ENCODE measurements at places on chromosomes 3 and 15.

DNA sequence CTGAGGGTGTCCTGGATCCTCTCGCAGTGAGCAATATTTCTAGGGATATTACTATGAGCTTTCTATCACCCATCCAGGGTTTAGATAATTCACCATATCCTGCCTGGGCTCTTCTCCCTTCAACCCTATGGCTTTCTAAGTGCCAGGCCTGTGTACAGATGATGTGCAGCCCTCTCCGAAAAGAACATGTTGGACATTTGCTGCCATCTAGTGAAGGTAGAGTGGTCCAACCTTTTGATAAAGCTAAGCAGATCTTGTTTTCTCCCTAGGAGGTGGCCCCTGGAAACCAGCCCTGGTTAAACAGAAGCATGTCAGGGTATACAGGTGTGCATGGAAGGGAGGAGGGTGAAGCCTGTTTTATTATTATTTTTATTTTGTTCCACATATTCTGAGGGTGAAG lies 27.9 kb upstream of the SCN10A start:
- DNase-seq: no peak

GRCh38 chr3:82000773-82001172 lies 239.3 kb upstream of the GBE1 start:
- no peak for DNase-seq

DNA sequence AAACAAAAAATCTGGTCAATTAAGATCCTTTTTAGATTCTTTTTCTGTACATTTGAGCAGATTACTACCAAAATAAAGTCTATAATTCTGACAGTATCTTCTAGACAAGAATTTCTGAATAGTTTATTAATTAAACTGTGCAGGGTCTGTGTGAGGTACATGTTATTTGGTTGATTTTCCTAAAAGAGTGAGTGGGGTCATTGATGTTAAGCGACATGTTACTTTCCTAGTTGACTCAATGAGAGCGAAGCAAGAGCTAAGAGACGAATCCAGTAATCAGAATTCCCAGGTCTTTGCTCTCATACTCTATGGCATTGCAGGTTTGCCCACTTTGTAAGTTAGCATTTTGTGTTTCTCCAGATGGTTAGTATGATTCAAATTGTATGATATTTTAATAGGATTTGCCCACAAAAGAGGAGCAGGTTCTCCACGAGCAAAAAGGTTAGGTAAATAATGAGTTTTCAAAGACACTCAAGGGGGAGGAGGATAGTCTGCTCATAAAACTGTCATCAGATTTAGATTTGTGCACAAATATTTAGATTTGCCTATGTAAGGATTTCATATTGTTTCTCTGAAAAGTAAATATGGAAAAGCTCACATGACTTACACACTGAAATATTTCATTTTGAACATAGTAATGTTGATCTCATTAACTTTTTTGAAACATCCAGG lies 217.2 kb upstream of the CGNL1 start:
- DNase-seq: no peak

GRCh38 chr3:71547249-71548198 lies 36.0 kb downstream of the FOXP1 start:
- no peak for DNase-seq

- DNase-seq: no peak
Measured at GRCh38 chr15:87167055-87167454, 1087.4 kb downstream of the AGBL1 start.

DNA sequence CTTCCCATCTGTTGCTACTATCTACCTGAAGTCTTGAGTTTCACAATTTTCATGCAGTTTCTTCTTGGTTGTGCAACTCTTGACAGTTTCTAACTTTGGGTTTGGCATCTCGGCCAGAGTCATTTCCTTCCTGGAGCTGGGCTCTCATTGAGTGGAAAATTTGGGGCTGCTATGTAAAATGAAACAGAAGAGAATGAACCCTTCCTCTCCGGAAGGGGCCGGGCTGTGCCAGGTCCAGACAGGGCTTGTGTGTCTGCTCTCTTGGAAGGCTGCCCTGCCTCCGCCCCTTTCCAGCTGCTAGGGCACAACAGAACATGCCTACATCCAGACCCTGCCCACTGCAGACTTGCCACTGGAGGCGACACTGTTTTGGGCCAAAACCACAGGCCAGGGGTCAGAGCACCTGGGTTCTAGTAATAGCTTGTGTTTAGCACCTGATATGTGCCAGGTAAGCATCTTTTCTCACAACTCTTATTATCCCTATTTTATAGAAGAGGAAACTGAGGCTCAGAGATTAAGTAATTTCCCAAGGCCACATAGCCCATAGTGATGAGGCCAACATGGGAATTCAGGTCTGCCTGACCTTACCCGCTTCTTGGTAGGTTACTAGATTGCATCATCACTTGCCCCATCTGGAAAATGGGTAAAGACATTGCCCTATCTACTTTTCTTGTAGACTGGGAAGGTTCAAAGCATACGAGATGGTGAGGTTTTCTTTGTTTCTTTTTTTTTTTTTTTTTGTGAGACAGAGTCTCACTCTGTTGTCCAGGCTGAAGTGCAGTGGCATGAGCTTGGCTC lies 25.0 kb downstream of the IRAK2 start:
- DNase-seq: no peak
